ENCODE measurements at places on chromosomes 6 and 20. TPM values are rescaled to one million over a fixed set of nuclear protein-coding genes. Genes with fewer than 3 reads are reported as not detected.

The MCHR2 gene
- polyA plus RNA-seq = not detected

The PLCG1 gene
- polyA plus RNA-seq = 8.3 TPM

The BAK1 gene
- 37.1 TPM for polyA plus RNA-seq

The AMD1 gene
- 36.7 TPM for polyA plus RNA-seq

The GSTA3 gene
- not detected for polyA plus RNA-seq

The NR2E1 gene
- polyA plus RNA-seq = not detected

The MROH8 gene
- 1.0 TPM for polyA plus RNA-seq

The CAP2 gene
- polyA plus RNA-seq = 23.2 TPM

The TLDC2 gene
- 0.20 TPM for polyA plus RNA-seq

DNA sequence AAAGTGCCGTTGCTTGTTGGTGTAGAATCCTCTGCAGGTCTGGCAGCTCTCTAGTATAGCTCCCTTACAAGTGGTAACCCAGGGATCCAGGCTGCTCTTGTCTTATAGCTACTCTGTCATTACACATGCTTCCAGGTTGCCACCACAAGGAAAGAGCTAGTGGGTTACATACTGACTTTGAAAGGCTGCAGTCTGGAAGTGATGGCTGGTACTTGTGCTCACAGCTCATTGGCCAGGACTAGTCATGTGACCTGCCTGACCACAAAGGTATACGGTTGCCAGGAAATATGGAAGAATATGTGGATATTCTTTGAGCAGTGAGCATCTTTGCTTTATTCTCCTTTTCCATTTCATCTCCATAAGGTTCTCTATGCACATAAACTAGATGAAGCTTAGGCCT is 46.0 kb downstream of the RREB1 start:
- DNase-seq = no peak

GRCh38 chr6:7341271-7341670 is 28.3 kb upstream of the SSR1 start:
- DNase-seq = no peak

- peak; percentile 60 for DNase-seq
These were observed 1071.1 kb upstream of the CITED2 start for GRCh38 chr6:140445474-140446004.

DNA sequence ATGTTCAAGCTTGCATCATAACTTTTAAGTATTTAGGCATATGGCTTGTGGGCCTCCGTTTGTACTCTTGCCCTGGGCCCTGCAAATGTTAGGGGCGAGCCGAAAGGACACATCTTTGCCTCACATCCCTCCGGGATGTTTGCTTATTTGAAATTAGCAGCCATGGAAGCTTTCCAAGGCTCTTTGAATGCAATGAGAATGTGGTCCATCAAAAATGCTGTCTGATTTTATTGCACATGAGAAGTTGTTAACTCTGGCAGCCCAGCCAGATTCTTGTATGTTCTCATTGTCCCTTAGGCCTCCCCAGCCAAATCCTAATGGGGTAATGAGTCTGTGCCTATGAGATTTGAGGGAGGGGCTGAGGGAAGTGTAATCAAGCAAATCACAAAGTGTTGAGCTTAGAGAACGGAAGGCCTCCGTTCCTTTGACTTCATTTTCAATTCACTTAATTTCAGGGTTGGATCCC is 261.2 kb upstream of the MARCKS start:
- peak; percentile 57 for DNase-seq

- DNase-seq = peak; percentile 31
These were observed 36.8 kb downstream of the FOXQ1 start for GRCh38 chr6:1348675-1349074.

- DNase-seq = peak; percentile 30
These were observed 868 bp downstream of the MC3R start for GRCh38 chr20:56249244-56249955.

GRCh38 chr6:40187535-40188144 is 253.4 kb upstream of the MOCS1 start:
- no peak for DNase-seq

DNA sequence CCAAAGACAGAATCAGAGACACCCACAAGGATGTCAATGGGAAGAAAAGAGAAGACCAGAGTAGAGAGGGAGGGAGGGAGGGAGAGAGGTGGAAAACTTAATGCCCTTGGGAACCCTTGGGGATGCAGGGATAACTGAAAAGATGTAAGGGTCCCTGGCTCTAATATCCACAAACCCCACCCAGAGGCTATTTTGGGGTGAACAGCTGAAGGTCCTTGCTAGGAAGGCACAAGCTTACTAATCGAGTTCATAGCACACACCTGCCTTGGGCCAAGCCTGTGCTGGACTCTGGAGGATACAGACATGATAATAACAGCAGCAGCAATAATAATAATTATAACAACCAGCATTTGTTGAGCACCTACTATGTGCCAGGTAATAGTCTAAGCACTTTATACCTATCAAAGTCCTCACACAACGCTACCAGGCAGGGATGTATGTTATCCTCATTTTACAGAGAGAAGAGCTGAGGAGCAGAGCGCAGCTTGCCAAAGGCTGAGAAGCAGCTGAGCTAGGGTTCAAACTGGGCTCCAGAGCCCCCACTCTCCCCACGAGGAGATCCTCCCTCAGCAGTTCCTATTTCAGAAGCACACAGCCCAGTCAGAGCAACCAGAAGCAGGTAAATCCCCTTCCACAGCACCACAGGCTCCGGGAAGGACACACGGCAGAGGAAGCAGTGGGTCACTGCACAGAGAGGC is 174.2 kb downstream of the ANKRD60 start:
- no peak for DNase-seq

- no peak for DNase-seq
These were observed 52.5 kb downstream of the SSR1 start for GRCh38 chr6:7260291-7261031.

- no peak for DNase-seq
These were observed 252.4 kb upstream of the IRAK1BP1 start for GRCh38 chr6:78614961-78615360.

DNA sequence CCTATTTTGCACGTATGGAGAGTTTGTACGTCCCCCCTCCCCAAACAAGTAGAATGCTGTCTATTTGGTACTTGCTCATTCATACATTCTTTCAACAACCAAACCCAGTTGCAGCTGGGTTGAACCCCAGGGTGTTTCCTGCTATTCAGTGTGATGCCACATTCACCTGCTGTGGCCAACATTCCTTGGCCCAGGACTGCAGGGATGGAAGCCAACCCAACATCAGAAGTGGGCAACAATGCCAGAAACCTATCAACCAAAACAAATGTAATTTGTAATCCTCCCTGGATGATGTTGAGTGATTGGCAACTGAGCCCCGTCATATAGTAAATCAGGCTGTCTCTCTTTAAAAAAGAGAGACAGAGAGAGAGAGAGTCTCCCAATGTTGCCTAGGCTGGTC is 8.9 kb downstream of the NT5E start:
- no peak for DNase-seq

- DNase-seq = no peak
These were observed 8.2 kb upstream of the BPIFB4 start for GRCh38 chr20:33071198-33071597.

DNA sequence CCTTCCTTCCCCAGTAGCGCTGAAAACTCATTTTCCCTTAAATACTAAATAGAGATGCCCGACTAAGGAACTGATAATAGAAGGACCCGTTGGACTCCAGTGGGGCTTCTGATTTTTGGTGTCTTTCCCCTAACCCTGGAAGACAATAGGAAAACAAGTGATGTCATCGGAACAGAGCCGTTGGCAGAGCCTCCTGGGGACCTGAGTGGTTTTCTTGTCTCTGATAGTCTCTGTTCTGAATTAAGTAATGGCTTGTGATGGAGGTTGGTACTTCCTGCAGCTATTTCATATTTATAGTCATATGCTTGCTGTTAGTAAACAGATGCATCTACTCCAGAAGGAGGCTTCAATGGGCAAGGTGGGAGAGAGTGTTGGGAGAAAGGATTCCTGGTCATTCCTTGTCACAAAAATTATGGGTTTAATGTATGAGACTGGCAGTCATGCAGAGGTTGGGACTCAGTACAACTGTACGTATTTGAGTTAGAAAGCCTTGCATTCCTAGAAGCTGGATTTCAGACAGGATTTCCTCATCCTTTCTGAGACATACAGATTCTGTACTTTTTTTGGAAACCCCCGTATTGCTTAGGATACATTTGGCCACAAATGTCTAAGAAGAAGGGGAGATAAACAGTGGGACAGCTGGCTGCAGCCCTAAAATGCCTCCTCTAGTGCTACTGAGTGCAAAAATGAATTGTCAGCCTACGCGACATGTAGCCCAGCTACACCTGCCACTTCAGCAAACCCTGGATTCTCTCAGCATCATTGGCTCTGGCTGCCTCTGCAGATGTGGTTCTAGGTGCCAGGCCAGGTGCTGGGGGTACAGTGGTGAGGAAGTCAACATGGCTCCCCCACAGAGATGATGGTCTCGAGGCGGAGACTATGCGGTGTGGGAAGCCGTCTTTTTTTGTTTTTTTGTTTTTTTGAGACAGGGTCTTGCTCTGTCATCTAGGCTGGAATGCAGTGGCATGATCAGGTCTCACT is 38.1 kb downstream of the CDS2 start:
- no peak for DNase-seq

- DNase-seq = no peak
These were observed 162.6 kb upstream of the GRIK2 start for GRCh38 chr6:101230866-101231265.

DNA sequence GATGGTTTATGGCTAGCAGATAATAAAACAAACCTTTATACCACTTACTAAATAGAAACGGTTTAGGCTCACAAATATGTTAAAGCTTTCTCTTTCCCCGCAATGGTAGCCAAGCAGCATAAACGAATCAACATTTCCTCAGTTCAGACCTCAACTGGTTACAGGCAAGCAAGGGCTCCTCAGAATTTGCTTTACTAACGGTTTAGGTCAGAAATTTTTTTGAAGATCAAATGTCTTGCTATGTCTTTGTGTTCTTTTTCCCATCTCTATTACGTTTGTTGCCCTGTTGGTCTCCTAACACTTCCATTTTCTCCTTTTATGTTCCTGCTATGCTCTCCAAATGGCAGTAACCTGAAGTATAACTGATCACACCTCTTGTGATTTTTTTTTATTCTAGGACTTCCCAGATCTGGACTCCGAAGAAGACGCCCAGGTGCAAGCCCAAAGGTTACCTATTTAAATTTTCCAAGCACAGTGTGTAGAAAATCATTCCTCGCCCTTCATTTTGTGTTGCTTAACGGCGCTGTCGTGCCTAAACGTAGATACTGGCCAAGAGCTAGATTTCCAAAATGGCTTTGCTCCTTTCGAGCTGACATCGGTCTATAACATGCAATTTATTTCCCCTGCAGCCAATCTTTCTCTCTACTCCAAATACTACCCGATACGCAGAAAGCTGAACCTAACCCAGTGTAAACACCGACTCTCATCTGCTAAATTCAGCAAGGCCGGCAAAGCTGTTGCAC is 717 bp upstream of the ASF1A start:
- peak; percentile 87 for DNase-seq

DNA sequence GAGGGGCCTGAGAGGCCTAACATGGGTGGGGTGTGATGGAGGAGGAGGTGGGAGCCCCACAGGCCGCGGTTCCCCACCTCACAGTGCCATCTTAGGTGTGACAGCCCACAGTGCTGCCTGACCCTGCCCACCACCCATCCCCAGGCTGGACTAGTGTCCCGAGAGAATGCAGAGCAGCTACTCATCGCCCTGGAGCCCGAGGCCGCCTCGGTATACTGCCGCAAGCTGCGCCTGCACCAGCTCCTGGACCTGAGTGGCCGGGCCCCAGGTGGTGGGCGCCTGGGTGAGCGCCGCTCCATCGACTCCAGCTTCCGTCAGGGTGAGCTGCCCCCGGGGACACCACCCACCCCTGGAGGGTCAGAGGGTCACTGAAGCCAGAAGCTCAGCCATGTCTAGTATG is 15.6 kb downstream of the HSPA12B start:
- DNase-seq = no peak

DNA sequence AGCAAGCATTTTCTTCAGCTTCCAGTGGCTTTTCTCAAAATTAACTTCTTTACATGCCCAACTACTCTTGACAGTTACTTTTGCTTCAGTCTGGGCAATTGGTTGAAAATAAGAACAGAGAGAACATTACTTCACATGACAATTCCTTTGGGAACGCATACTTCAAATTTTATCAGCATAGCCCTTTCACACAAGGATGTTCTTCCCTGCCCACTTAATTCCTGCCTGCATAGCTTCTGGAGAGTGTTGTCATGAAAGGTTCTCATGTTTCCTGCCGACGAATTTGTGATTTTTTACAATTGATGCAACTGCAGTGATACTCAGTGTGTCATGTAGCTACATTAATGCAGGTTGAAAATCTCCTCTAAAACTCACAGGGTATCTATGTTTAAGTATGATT is 22.0 kb upstream of the SNRNP48 start:
- peak; percentile 91 for DNase-seq

DNA sequence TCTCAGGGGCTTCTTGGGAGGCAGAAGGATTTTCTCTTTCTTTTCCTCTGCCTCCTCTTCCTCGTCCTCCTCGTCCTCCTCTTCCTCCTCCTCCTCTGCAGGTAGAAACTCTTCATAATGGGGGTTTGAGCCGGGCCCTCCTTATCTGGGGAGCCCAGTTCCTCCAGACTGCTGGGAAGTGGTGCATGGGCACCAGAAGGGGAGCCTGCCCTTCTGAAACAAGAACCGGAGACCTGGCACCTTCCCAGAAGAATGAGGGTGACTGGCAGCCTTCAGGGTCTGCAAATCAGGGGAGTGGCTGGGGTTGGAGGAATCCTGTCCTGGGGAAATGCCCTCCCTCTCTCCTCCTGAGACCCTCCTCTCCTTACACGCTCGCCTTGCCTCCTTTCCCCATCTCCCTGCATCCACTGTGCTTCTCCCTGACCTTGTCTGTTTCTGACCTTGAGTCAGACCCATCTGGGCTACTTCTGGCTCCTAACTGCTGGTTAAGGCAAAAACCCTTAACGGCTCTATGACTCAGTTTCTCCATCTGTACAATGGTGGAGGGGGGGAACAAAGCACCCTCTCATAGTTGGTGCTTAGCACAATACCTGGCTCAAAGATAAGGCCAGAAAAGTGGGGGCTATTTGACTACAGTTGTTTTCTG is 1.7 kb downstream of the TULP1 start:
- no peak for DNase-seq

GRCh38 chr6:138267971-138268895 is 49.9 kb upstream of the PBOV1 start:
- no peak for DNase-seq

- DNase-seq = no peak
These were observed 16.4 kb downstream of the MICA start for GRCh38 chr6:31419842-31420241.
